ENCODE measurements at places on chromosomes 7 and 10. TPM values are rescaled to one million over a fixed set of nuclear protein-coding genes. Genes with fewer than 3 reads are reported as not detected.

RRP12 gene
- polyA plus RNA-seq, result 24.5 TPM

GCK gene
- polyA plus RNA-seq, result not detected

CRYGN gene
- 0.06 TPM for polyA plus RNA-seq

DNA sequence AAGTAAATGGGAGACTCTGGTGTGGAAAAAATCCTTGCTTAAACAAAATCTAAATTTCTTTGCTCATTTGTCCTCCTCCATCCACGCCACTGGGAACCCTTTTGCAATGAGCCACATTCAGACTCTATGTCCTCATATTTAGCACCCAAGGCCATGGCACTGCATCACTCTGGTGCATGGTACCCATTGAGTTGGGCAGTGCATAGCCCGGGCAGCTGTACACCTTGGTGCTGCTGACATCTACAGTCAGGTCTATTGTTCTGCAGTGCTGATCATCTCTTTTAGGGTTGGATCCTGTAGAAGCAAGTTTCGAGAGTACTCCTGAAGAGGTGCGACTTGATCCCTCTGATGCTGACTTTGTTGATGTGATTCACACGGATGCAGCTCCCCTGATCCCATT lies 6.8 kb downstream of the PNLIPRP1 start:
- H3K4me3 ChIP-seq, result no peak overlapping the region
- no peak overlapping the region for H3K27ac ChIP-seq
- no peak for DNase-seq

DNA sequence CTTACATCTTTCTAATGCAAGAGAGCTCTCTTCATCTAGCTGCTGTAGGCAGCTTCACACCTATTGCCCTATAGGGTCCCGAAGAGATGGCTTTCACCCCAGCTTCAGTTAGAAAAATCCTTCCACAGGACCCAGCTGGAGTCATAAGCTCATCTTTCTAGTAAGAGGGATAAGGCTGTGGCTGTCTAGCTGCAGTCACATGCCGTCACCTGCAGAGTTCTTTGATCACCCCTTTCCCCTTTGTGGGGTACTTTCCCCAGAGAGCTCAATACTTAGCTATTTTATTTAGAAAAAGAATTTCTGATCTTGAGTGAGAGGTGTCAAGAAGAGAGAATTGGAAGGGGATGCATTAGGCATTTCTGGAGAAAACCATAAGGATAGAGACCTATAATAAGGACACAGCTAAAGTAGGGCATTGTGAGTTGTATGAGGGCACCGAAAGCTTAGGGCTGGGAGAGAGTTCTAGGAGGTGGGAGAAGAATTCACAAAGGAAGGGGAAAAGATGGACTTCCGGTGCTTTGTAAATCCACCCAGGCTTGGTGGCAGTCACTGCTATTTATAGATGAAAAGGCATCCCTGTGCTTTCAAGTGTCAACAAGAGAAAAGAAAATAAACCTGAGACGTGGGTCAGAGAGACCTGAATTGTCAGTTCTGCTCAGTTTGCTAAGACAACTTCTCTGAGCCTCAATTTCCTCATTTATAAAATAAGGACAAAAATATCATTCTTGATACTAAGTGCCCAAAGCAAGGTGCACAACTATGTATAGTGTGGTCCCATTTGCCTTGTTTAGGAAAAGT lies 11.1 kb upstream of the ST8SIA6 start:
- no peak overlapping the region for H3K27ac ChIP-seq
- DNase-seq, result no peak
- H3K36me3 ChIP-seq, result no peaks in the 10 kb centered on the region
- no peak overlapping the region for H3K4me3 ChIP-seq
- no peaks in the 10 kb centered on the region for H3K4me1 ChIP-seq
